Gastrocnemius medialis (tissue), 4 donors: ENCODE measurements at places on chromosomes 6 and 20. TPM values are rescaled to one million over a fixed set of nuclear protein-coding genes. Genes with fewer than 3 reads are reported as not detected.

Gene MUCL3
- total RNA-seq: not detected

Gene MCHR2
- total RNA-seq: not detected

GRCh38 chr6:149293244-149293643, 24.3 kb upstream of the TAB2 start:
- no peaks in the 10 kb centered on the region for H3K4me1 ChIP-seq
- no peaks in the 10 kb centered on the region for H3K36me3 ChIP-seq
- no peaks in the 10 kb centered on the region for H3K27me3 ChIP-seq
- DNase-seq: no peak

Gene UBD
- total RNA-seq: 0.87 TPM

Gene RAB44
- total RNA-seq: not detected

DNA sequence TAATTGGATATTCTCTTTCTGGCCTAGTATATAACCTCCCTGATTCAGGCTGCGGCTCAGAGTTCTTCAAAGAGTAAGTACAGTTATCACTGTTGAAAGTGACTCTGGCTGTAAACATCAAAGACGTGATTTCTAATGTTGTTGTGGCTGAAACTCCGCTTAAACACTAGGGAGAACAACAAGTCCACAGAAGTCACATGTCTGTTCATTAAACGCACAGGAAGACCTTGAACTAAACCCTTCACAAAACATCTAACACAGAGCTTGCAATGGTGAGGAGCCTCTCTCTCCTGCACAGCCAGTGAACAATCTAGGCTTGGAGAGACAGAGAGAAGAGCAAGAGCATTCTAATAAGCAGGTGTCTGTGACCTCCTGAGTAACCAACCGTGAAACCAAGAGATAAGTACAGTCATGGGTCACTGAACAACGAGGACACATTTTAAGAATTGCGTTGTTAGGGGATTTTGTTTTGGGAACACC, 249.3 kb downstream of the PRKN start:
- no peaks in the 10 kb centered on the region for H3K27me3 ChIP-seq
- no peaks in the 10 kb centered on the region for H3K4me1 ChIP-seq
- H3K4me3 ChIP-seq: no peak overlapping the region

DNA sequence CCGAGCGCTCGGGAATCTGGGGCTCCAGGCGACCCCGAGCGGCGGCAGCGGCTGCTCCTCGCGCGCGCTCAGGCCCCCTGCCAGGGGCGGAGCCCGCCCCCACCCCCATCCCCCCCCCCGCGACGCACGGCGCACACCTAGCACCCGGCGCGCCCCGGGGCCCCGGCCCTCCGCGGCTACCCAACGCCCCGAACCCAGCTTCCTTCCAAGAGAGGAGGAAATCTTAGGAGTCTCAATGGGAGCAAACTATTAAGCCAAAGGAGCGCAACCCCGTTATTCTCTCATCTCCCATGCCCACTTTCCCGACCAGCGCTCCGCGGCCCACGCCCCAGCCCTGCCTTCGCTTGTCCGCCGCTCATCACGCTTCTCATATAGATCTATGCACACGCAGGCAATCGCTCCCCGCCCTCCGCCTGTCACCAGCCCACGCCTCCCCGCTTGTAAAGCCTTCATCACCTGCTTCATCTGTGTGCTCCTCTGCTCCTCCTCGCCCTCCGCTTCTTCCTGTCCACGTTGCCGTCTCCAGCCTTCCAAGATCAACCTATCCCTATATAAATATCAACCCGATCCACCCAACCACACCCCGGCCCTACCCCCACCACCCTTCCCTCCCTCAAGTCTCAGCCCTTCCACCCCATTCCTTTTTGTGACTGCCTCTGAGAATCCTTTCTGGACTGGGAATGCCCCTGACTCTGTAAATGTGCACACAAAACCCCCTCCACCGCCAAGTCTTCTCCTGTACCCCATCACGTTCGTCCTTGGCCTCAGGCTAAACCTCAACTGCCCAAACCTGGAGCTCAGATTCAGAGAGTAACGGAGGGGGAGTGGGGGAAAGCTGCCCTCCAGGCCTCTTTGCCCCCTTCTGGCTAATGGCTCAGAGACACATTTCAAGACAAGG, at the start of gene DLK2:
Gene DLK2 (minus strand): TSS at position 18 of the 898 bp plus-strand sequence. CDS start 723 bp downstream, outside the sequence.
- peaks cover 34% of the 10 kb centered on the region for H3K27me3 ChIP-seq
- no peak for DNase-seq
- H3K4me1 ChIP-seq: peaks cover 7% of the 10 kb centered on the region
- H3K36me3 ChIP-seq: no peaks in the 10 kb centered on the region
- no peak within 1 kb of the TSS for H3K27ac ChIP-seq

Gene ZCCHC3
- total RNA-seq: 6.8 TPM

Gene GABRR1
- total RNA-seq: 0.20 TPM

GRCh38 chr20:31597481-31597855, 7.6 kb upstream of the ID1 start:
- no peaks in the 10 kb centered on the region for H3K4me1 ChIP-seq
- no peaks in the 10 kb centered on the region for H3K27me3 ChIP-seq
- H3K27ac ChIP-seq: no peak overlapping the region

DNA sequence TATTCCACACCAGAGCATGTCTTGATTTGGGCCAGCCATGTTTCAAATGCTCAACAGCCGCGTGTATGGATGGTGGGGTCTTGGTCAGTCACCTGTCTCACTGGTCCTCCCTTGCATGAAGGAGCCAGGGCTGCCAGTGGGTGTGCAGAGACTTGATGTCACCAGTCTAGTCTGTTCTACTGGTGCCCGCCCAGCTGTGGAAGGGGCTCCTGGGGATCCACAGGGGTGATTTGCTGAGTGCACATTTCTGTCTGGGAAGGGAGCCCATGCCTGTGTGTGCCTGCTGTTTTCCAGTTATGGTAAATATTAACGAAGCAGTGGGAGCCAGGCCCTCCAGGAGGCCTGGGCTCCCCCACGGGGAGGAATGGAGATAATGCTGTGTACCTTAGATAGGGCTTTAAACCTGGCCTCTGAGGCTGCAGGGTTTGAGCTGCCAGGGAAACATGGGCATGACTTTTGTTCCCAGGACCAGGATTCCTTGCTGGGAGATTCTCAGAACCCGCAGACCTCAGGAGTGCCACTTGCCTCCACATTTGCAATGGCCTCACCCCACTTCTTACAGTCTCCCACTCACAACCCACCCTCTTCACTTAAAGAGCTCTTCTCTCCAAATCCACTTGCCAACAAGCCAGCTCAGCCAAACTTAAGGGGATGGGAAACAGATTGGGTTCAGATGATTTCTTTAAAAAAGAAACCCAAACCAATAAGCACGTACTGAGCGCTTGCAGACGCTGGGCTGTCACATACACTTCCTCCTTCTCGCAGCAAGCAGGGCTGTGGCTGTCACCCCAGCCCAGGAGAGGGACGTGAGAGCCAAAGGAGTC, 54.1 kb downstream of the VEGFA start:
- no peaks in the 10 kb centered on the region for H3K4me1 ChIP-seq
- DNase-seq: no peak
- H3K4me3 ChIP-seq: no peak overlapping the region
- H3K27ac ChIP-seq: no peak overlapping the region

- peak overlapping the region; percentile 93 for H3K27ac ChIP-seq
- H3K4me3 ChIP-seq: no peak overlapping the region
- H3K36me3 ChIP-seq: no peaks in the 10 kb centered on the region
- peaks cover 25% of the 10 kb centered on the region for H3K4me1 ChIP-seq
- no peaks in the 10 kb centered on the region for H3K27me3 ChIP-seq
Observed at GRCh38 chr6:36752187-36752885, 54.7 kb downstream of the RAB44 start.

- no peaks in the 10 kb centered on the region for H3K36me3 ChIP-seq
- H3K4me3 ChIP-seq: no peak overlapping the region
- H3K4me1 ChIP-seq: peaks cover 10% of the 10 kb centered on the region
- no peaks in the 10 kb centered on the region for H3K27me3 ChIP-seq
- H3K27ac ChIP-seq: peak overlapping the region; percentile 83
Observed at GRCh38 chr20:41694796-41695195, 76.6 kb upstream of the CHD6 start.

- no peak overlapping the region for H3K4me3 ChIP-seq
- no peak for DNase-seq
- H3K27me3 ChIP-seq: no peaks in the 10 kb centered on the region
- peaks cover 24% of the 10 kb centered on the region for H3K4me1 ChIP-seq
Observed at GRCh38 chr6:116074732-116075390, 14.2 kb upstream of the FRK start.

DNA sequence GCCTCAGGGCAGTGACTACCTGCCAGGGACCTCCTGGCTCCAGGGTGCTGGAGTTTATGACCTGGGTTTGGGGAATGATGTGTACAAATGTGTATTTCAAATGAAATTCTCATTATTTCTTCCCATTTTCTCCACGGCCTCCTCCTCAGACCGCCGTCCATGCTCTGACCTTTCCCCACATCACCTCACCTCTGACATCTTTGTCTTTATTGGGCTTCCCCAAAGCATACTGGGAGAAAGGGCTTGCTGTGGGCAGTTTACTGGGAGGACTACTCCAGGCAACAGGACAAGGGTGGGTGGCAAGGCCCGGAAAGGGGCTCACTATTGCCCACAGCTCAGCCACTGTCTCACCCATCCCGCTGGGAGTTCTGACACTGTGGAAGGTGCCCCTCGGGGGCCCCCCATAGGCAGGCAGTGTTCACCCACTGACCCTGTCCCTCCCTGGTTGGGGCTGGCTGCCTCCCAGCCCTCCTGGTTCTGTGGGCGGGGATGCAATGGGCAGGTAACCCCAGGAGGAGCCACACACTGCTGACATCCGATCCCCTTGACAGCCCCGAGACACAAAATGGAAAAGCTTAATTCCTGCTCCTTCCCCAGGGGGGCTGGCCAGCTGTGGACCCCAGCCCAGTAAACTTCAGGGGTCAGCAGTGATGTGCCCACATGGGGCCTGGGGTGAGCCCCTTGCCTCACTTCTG, 39.8 kb upstream of the CST7 start:
- no peaks in the 10 kb centered on the region for H3K4me1 ChIP-seq
- H3K4me3 ChIP-seq: no peak overlapping the region
- no peak overlapping the region for H3K27ac ChIP-seq
- H3K36me3 ChIP-seq: no peaks in the 10 kb centered on the region

GRCh38 chr20:53888510-53888909, 181.9 kb downstream of the BCAS1 start:
- H3K36me3 ChIP-seq: no peaks in the 10 kb centered on the region
- no peaks in the 10 kb centered on the region for H3K4me1 ChIP-seq
- no peak for DNase-seq
- H3K4me3 ChIP-seq: no peak overlapping the region

DNA sequence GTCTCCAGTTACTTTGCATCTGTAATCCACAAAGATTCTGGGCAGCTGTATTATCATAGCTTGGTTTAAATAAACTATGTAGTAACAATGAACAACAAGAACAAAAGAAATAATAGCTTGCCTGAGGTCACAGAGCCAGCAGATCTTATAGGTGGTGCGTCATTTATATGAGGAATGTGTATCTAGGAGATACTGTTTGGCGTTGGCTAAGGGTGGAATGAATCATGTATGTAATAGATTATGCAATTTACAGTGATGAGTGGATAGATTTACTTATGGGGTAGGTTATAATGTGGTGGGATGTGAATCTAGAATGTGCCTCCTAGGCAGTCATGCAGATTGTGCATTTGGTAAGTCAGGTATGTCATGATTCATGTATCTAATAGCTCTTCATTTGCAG, 42.8 kb downstream of the HNF4A start:
- no peaks in the 10 kb centered on the region for H3K27me3 ChIP-seq
- no peak overlapping the region for H3K27ac ChIP-seq
- no peaks in the 10 kb centered on the region for H3K36me3 ChIP-seq
- H3K4me1 ChIP-seq: no peaks in the 10 kb centered on the region
- H3K4me3 ChIP-seq: no peak overlapping the region

DNA sequence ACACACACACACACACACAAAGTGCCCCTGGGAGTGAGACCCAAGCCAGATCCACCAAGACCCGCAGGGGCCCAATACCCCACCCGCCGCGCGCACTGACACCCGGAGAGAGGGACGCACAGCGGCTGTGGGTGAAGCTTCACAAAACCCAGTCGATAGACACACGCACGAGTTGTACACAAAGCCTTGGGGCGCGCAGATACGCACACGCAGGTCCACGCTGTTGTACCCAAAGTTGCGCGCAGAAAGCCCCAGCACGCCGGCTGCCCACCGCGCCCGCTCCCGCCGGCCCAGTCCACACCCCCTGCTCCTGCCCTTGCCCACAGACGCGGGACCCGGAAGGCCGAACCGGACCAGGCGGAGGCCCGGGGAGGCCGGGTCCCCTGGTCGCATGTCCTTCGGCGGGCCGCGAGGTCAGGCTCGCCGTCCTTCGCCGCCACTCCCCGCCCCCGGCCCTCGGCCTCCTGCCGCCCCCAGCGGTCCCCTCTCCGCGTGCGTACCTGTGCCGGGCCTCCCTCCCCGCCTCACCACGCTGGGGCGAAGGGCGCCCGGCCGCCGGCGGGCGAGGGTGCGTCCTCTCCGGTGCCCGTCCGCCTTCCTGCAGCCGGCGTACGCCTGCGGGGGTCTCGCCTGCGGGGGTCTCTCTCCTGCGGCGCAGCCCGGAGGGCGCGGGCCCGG, at the start of gene TMEM74B:
Gene TMEM74B (minus strand): TSS at position 344 of the 678 bp plus-strand sequence. CDS start 1,180 bp downstream, outside the sequence.
- H3K27ac ChIP-seq: peak within 1 kb of the TSS; percentile 54
- peak within 1 kb of the TSS; percentile 50 for H3K4me3 ChIP-seq
- no peak for DNase-seq

GRCh38 chr6:148874698-148875293, 128.0 kb downstream of the UST start:
- no peaks in the 10 kb centered on the region for H3K36me3 ChIP-seq
- no peaks in the 10 kb centered on the region for H3K27me3 ChIP-seq
- no peak overlapping the region for H3K27ac ChIP-seq
- no peak overlapping the region for H3K4me3 ChIP-seq
- DNase-seq: no peak
